ENCODE measurements at places on chromosomes 11 and 22.
A peak's percentile ranks its signal among the peaks of the same experiment; 100 is the strongest.

DNA sequence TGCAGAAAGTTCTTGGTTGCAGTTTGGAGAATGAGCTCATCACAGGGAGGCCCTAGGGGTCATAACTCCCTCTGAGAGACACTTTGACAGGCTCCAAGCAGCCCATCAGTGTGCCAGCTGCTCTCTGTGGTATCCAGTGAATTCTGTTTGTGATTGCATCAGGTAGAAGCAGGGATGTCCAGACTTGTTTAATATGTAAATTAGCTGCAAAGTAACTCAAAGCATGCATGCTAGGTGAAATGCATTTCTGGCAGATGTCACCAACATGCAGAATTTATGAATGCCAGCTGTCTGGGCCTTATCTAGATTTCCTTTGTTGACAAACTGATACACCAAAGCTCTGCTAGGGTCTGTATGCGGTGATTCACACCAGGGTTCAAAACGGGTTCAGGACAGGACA, 123.6 kb upstream of the MTNR1B start:
- DNase-seq, result no peak

DNA sequence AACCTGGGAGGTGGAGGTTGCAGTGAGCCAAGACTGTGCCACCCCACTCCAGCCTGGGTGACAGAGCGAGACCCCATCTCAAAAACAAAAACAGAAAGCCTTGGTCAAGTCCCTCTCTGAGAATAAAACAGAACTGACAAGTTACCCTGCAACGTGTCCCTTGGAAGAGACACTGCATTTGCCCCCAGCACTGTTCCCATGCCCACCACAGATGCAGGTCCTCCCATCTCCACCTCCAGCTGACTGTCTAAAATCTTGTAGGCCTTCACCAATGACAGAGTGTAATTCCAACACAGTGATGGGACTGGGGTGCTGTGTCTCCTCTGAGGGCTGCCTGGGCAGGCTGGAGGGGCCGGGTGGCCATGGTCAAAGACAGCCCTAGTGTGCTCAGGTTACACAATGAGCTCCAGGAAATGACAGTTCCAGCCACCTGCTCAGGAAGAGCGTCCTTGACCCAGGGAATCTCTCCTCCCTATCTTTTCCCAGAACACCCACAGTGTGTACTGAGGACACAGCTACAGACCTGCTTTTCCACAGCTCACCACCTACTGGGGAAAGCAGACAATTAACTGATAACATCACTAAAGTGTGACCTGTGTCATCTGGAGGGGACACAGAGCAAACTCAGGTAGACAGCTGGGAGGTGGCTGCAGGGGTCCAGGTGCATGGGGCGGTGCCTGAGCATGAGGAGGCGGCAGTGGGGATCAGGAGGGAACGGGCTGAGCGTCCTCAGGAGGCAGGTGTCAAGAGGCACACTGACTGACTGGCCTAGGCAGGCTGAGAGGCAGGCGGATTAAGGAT, 56.4 kb downstream of the ARFGAP3 start:
- DNase-seq, result peak; percentile 28

GRCh38 chr22:28728621-28729313, 12.9 kb downstream of the CHEK2 start:
- DNase-seq, result no peak

DNA sequence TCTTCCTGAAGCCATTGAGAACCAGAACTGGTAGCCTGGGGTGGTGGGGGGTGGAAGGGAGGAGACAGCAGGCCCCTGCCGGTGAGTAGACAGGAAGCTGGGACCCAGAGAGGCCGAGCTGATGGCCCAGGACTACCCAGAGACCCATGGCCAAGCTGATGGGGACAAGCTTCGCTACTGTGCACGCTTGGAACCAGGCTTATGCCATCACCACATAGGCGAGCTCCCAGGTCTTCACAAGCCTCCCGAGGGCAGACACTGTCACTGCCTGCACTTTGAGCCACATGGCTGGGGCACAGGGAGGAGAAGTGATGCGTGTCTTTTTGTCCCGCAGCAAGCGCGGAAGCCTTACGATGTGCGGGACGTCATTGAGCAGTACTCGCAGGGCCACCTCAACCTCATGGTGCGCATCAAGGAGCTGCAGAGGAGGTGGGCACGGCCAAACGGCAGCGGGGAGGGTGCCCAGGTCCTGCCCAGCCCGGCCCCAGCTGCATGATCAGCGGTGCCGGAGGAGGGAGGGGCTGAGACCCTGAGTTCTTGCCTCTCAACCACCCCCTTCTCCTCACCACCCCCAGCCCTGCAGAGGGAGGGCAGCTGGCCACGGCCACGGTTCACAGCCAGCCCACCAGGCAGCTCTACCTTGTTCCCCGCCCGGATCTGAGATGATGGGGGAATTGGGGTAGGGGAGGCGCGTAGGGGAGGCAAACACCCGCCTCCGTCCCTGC, 76.0 kb upstream of the KCNQ1OT1 start:
- DNase-seq, result peak; percentile 54

- no peak for DNase-seq
These were observed 114.6 kb upstream of the BID start for GRCh38 chr22:17888855-17889254.

GRCh38 chr11:80136991-80137390, 696.2 kb upstream of the TENM4 start:
- DNase-seq, result no peak

DNA sequence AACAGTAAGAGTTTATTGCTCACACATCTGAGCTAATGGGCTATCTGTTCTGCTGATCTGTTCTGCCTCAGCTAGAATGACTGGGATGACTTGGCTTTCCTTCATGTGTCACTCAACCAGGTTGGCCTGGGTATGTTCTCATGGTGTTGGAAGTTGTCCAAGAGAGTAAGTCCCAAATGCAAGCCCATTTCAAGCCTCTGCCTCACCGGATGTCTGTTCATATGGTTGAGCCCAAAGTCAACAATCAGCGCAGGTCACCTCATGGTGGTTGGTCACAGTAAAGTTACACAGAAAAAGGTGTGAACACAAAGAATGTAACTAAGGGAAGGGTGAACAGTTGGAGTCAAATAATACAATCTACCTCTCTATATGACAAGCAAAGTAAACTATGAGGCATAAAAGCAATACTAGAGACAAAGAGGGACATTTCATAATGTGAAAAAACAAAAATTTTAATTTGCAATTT, 1.9 kb downstream of the GDPD4 start:
- no peak for DNase-seq

All from ascending aorta (tissue), 2 donors.